ENCODE measurements at places on chromosomes 6 and 20. TPM values are rescaled to one million over a fixed set of nuclear protein-coding genes. Genes with fewer than 3 reads are reported as not detected.

DNA sequence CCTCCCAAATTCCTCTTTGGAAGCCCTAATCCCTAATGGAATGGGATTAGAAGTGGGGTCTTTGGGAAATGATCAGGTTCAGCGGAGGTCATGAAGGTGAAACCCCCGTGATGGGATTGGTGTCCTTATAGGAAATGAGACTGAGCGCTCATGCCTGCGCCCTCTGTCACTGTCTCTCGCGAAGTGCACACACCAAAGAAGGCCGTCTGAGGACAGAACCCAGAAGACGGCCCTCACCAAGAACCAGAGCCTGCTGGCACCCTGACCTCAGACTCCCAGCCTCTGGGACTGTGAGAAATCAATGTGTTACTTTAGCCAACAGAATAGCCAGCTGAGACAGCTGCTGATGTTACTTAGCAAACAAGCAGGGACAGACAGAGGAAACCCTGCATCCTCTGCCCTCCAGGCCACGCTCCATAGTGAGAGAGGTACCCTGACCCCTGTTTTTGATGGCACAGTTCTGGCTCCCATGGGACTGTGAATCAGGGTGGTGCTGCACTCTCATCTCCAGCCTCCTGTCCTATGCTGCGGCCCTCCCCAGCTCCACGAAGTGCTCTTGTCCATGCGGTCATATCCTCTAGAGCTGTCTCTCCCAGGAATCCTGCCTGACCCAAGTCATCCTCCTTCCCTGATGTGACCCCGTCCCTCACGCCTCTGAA lies 369.3 kb downstream of the ZFAND3 start:
- DNase-seq, result no peak

- peak; percentile 46 for DNase-seq
Observed at GRCh38 chr6:136669299-136669699, 119.1 kb upstream of the MAP7 start.

DNA sequence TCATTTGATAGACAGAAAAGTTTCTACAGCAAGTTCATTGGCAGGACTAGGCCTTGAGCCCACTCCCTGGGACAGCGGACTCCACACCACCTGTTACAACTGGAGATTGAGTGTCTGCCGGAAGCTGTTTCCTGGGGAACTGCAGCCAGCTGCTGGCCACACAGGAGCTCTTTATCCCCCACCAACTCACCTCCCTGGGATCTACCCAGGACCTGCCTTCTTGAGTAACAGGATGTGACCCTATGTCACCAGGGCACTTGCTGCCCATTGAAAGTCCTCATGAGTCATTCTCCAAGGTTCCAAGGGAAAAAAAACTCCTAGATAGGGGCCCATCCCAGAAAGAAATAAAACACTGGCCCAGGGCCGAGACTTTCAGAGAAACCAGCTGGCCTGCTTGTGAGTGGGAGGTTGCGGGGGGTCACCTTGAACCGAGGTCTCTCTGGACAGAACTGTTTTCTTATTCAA lies 37.4 kb upstream of the SLC9A8 start:
- DNase-seq, result peak; percentile 87

- no peak for DNase-seq
Observed at GRCh38 chr6:154624038-154624599, 109.1 kb upstream of the SCAF8 start.

DNA sequence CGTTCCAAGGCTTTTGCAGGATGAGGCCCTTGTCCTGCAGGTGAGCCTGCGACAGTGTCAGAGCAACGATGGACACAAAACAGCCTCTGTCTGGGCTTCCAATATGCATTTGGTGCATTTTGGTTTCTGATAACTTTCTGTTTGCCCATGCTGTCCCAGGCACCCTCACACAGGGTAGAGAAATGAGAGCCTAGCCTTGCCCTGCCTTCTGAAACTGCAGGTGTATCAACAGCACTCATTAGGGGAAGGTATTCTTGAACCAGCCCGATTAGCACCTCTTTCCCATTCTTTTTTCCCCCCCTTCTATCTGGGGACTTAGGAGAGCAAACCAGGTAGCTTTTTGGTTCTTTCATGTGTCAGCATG lies 30.3 kb downstream of the CHMP4B start:
- no peak for DNase-seq

DNA sequence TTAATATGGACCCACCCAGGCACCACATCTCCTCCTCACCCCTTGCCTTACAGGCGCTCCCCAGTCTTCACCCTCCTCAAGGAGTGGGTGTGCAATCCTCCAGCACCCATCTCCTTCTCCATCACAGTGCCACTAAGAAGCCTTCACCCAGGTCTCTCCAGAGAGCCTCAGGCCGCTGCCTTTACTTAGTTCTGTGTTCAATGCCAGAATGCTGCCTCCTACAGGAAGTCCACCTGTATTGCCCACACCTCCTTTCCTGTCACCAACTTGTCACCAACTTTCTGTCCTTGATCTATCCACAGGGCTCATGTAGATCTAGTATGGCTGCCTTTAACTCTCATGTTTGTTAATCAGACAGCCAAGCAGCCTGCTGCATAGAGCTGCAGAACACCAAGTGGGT lies 586 bp upstream of the LST1 start:
- DNase-seq, result no peak

GRCh38 chr6:154304191-154304590 lies 52.4 kb downstream of the IPCEF1 start:
- no peak for DNase-seq

DNA sequence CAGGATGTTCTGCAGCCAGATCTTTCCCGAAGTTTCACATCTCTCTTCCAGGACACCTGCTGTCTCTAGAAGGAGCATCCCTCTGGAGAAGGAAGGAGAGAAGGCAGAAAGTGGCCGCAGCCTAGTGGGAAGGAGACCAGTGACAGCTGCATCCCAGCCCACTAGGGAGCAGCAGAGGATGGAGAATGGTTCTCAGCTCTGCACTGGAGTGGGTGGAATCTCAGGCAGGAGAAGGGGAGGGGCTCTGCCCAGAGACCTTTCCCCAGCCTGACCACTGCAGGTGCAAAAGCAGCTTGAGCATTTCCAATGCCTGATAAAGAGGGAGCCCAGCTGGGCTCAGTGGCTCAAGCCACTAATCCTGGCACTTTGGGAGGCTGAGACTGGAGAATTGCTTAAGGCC lies 32.3 kb downstream of the NCR2 start:
- DNase-seq, result peak; percentile 86

DNA sequence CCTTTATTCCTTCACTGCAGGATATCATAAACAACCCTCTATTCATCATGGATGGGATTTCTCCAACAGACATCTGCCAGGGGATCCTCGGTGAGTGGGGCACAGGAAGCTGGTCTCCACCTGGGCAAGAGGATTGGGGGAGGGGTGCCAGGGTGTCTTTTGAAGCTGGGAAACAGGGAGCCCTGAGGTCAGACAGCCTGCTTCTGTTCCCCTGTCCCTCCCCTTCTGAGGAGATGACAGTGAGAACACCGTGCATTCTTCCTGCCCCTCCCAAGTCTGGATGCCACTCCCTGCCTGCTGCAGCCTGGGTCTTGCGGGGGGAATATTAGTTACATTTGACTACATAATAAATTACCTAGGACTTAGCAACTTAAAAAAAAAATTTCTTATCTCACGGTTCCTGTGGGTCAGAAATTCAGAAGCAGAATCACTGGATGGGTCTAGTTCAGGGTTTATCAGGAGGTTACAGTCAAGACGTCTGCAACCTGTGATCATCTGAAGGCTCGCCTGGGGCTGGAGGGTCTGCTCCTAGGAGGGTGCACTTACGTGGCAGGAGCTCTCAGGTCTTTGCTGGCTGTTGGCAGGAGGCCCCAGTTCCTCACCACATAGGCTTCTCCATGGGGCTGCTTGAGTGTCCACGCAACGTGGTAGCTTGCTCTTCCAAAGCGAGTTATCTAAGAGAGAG lies 11.4 kb downstream of the CAPN11 start:
- DNase-seq, result no peak

- no peak for DNase-seq
Observed at GRCh38 chr20:18289306-18289705, 979 bp downstream of the ZNF133 start.

GRCh38 chr20:6051505-6051904 lies 2.4 kb downstream of the LRRN4 start:
- DNase-seq, result peak; percentile 46

DNA sequence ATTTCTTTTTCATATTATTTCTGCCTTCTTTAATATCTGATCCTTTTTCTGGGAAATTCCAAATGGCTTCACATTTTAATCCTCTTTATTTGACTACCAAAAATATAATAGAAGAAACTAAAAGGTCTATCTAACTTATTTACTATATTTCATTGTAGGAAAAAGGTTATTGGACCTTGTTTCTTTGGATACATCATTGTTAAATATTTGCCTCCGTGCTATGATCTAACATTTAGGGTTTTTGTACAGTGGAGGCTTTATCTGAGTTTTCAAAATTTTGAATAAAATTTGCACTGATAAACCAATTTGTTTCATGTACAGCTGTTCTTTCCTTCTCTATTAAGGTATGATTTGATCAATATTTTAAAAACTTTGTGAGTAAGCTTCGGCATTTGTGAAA lies 109.5 kb downstream of the MEI4 start:
- DNase-seq, result no peak

DNA sequence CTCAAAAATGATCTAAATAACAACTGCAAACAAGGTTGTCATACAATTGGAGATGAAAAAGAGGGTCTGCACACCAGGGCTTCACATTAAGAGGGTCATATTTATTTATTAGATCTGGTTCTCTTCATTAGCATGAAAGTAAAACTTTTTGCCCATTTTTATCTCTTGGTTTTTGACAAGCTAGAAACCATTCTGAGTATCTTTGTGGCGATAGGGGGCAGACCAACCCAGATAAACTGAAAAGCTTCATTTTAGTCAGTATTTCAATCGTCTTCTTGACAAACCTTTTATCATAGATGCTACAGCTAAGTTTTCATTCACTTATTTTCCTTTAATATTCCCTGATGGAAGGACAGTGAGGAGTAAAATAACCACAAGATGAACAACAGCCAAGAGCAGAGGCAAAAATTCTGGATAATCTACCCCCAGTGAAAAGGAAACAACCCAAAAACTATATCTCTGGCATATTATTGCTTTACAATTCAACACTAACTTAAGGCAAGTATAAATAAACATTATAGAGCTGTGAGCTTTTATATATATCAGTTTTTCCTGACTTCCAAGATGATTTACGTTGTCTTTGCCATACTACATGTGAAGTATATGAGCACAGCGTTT lies 45.2 kb downstream of the THEMIS start:
- peak; percentile 41 for DNase-seq

DNA sequence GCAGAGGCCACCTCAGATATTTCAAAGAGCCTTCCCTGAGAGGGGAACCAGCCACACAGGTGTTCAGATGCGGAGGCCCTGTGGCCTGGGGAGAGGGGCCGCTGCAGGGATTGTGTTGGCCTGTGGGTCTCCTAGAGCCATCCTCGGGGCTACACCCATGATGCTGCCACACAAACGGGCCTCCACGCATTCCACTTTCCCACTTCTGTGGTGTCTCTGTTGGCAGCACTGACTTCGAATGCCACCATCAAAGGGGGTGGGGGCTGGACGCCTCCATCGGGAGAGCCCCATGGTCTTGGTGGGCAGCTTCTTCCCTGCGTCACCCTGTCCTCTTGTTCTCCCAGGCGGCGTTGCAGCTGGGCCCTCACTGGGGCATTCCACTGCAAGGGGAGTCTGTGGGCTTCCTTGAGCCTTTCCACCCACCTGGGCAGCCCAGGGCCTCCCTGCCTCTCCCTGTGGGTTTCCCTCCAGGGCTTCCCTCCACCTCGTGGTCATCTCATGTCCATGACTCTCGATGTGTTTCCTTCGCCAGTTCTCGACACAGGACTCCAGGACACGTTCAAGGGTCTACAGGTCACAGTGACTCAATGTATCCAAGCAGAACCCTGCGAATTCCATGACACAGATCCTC lies 145.5 kb downstream of the ERMARD start:
- DNase-seq, result no peak

GRCh38 chr20:6007529-6008103 lies 46.2 kb downstream of the LRRN4 start:
- DNase-seq, result no peak

Gene TRAPPC3L
- total RNA-seq, result 0.31 TPM

Gene E2F1
- 5.5 TPM for total RNA-seq

Gene LATS1
- 31.8 TPM for total RNA-seq

Gene KHDRBS2
- 0.41 TPM for total RNA-seq

Gene LEMD2
- total RNA-seq, result 37.5 TPM

Gene MRAP2
- total RNA-seq, result 32.9 TPM

Gene ARMC2
- total RNA-seq, result 2.8 TPM

Gene CLPSL1
- not detected for total RNA-seq

Gene BACH2
- total RNA-seq, result 8.3 TPM

Gene VSX1
- total RNA-seq, result not detected

Measured in tongue (tissue), 3 donors.